ENCODE measurements at places on chromosomes 7 and 10.

GRCh38 chr10:119777686-119778085, 51.8 kb downstream of the INPP5F start:
- no peak for DNase-seq

DNA sequence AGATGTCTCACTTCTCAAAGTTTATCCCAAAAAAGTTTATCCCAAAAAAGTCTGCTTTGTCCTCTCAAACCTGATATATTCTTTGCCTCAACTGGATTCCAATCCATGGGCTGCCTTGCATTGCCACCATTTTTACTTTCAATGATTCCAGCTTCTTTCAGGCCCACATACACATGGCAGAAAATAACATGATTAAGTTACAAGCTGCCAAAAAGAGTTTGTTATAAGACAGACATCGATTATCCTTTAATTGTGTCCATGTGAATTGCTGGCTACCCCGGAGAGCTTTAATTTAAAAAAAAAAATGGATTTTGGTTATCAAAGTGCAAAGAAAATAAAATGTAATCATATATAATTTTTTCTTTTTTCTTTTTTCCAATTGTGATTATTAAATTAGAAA, 819.6 kb upstream of the SORCS1 start:
- no peak for DNase-seq

GRCh38 chr7:47239034-47239433, 342.9 kb downstream of the TNS3 start:
- DNase-seq: no peak

DNA sequence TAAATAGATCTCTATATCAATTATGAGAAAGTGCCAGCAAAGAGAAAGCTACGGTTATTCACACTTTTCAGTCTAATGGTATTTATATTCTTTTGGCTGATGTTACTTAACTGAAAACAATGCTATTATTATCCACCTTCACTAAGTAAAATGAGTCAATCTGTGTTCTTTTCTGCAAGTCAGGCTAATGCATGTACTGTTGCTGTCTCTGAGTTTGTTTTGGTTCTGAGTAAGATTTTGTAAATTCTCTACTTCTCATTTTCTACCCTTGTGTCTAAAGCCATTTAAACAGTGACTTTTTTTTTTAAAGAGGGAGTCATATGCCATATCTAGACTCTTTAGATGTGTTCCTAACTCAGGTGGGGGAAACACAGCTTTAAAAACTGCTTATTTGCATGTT, 7.5 kb downstream of the VWC2 start:
- DNase-seq: no peak

DNA sequence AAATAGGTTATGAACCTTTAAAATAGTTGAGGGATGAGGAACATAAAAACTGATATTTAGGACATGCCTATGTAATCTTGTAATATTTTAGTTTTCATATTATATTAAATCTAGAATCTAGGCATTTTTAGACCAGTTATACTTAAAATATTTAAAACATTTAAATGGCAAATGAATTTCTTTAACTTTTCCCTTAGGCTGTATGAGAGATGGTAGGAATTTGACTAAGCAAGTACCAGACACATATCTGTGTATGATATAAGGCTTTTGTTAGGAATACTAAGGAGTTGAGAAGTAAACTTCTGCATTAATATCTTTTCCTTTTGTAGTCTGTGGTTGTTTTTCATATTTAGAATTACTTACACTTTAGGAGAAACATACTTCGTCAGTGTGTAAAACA, 25.1 kb downstream of the SEPTIN7 start:
- peak; percentile 3 for DNase-seq
